T-helper 17 cell (primary cell): ENCODE measurements at places on chromosomes 16 and 17. TPM values are rescaled to one million over a fixed set of nuclear protein-coding genes. Genes with fewer than 3 reads are reported as not detected.
A peak's percentile ranks its signal among the peaks of the same experiment; 100 is the strongest.

The ACSM2A gene
- not detected for total RNA-seq

GRCh38 chr17:56913353-56913866 is 439 bp downstream of the TRIM25 start:
- H3K4me3 ChIP-seq, result peak overlapping the region; percentile 97
- peaks cover 49% of the 10 kb centered on the region for H3K4me1 ChIP-seq
- no peaks in the 10 kb centered on the region for H3K27me3 ChIP-seq
- H3K27ac ChIP-seq, result peak overlapping the region; percentile 99
- H3K36me3 ChIP-seq, result peaks cover 8% of the 10 kb centered on the region

The CCL3 gene
- total RNA-seq, result 5.8 TPM

DNA sequence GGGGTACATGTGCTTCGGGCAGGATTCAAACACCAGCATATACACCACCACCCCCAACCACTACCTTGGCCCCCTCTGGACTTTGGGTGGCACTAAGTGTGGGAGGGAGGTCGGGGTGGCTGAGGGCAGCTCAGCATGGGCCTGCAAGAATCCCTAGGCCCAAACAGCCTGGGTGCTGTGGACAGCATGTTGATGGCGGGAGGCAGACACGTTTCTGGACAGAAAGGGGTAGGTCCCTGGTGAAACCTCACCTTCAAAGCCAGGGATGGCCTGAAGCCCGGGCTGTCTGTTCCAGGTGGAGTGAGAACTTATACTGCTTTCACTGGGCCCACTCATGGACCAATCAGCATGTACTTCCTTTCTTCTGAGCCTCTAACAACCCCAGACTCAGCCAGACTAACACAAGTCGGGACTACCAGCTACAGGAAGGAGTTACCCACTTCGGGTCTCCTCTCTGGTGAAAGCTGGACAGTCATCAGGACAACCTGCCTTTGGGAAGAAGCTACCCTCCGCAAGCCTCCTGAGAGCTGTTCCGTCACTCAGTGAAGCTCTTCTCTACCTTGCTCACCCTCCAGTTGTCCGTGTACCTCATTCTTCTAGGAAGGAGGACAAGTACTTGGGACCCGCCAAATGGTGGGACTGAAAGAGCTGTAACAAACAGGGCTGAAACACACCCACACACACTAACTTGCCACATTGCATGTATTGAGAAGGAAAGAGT is 203.0 kb downstream of the CPPED1 start:
- DNase-seq, result no peak
- H3K27ac ChIP-seq, result no peak overlapping the region
- H3K4me1 ChIP-seq, result no peaks in the 10 kb centered on the region
- H3K27me3 ChIP-seq, result no peaks in the 10 kb centered on the region
- H3K36me3 ChIP-seq, result peaks cover 6% of the 10 kb centered on the region
- H3K4me3 ChIP-seq, result no peak overlapping the region

DNA sequence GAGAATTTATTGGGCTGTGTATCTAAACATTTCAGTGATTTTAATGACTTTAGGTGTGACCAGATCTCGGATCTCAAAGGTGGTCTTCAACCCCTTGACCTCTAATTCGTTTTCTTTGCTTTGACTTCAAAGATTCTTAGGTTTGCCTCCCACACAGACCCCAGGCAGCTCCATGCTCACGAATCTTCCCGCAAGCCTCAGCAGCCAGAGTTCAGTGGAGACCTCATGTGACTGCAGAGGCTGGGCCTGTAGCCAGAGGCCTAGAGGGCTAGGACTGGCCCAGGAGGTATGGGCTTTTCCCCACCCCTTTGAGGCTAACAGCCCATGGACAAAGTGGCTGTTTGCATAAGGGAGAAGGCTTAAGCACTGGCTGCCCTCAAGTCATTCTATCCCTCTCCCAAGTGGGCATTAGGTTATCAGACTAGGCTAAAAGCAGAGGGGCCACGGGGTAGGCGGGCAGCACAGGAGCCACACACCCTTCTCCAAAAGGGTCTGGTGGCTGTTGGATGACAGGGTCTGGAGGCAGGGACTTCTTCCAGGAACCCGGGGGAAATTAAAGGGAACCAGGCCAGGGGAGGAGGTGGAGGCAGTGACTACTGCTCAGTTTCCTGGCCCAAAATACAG is 3.0 kb downstream of the HIRIP3 start:
- H3K4me3 ChIP-seq, result no peak overlapping the region
- H3K36me3 ChIP-seq, result peaks cover 2% of the 10 kb centered on the region
- no peak overlapping the region for H3K27ac ChIP-seq
- H3K4me1 ChIP-seq, result peaks cover 29% of the 10 kb centered on the region

DNA sequence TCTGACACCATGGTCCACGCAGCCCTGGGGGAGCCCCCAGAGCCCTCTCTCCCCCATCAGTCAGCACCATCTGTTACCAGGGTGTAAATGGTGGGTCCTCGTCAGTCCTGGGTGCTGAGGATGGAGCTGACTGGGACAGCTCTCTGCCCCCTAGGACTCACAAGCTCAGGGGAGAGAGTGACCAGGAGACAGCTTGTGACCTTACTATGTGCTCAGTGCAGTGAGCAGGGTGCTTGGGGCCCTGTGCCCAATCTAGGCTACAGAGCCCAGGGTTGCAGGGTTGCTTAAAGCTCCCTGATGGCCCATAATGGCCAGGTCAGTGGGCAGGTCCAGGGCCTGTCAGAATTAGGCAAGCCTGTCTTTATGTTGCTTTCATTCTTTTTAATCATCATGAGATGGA is 11.3 kb downstream of the MMP2 start:
- H3K27ac ChIP-seq, result no peak overlapping the region
- no peak for DNase-seq
- no peak overlapping the region for H3K4me3 ChIP-seq
- peaks cover 26% of the 10 kb centered on the region for H3K27me3 ChIP-seq
- no peaks in the 10 kb centered on the region for H3K4me1 ChIP-seq

The SPNS2 gene
- 0.73 TPM for total RNA-seq

DNA sequence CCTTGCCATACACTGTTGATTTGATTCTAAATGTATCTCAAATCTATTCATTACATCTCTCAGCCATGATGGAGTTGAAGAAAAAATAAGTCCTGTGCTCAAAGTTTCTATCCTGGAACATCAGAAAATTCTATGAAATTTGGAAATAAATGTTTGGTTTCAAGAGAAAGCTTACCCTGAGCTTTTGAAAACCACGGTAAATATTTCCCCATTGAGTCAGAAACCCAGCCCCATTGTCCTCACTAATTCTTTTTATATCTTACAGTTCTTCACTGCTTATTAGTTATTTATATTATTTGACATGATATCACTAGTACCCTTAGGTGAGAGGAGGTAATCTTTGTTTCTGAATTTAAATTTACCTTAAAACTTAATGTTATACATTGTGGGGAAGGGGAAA is 128.5 kb downstream of the MRTFB start:
- H3K27ac ChIP-seq, result no peak overlapping the region
- H3K4me3 ChIP-seq, result no peak overlapping the region
- DNase-seq, result no peak
- H3K36me3 ChIP-seq, result peaks cover 9% of the 10 kb centered on the region
- H3K4me1 ChIP-seq, result peaks cover 5% of the 10 kb centered on the region

- no peak overlapping the region for H3K27ac ChIP-seq
- peaks cover 3% of the 10 kb centered on the region for H3K36me3 ChIP-seq
- H3K4me1 ChIP-seq, result peaks cover 13% of the 10 kb centered on the region
- H3K4me3 ChIP-seq, result peak overlapping the region; percentile 12
These were observed 5.1 kb upstream of the SOX8 start for GRCh38 chr16:976389-976931.

The TBC1D3C gene
- not detected for total RNA-seq

GRCh38 chr17:57277923-57278604 is 21.7 kb downstream of the MSI2 start:
- no peak overlapping the region for H3K4me3 ChIP-seq
- peaks cover 18% of the 10 kb centered on the region for H3K36me3 ChIP-seq
- H3K27me3 ChIP-seq, result no peaks in the 10 kb centered on the region
- H3K27ac ChIP-seq, result peak overlapping the region; percentile 89

- H3K4me3 ChIP-seq, result peak overlapping the region; percentile 94
- DNase-seq, result no peak
- peaks cover 40% of the 10 kb centered on the region for H3K4me1 ChIP-seq
- H3K27ac ChIP-seq, result peak overlapping the region; percentile 98
These were observed 543 bp downstream of the TXNDC11 start for GRCh38 chr16:11742093-11742535.

GRCh38 chr17:77889135-77889505 is 69.4 kb upstream of the TNRC6C start:
- H3K4me3 ChIP-seq, result peak overlapping the region; percentile 28
- peaks cover 34% of the 10 kb centered on the region for H3K4me1 ChIP-seq
- H3K36me3 ChIP-seq, result no peaks in the 10 kb centered on the region
- peak overlapping the region; percentile 98 for H3K27ac ChIP-seq
- H3K27me3 ChIP-seq, result no peaks in the 10 kb centered on the region

DNA sequence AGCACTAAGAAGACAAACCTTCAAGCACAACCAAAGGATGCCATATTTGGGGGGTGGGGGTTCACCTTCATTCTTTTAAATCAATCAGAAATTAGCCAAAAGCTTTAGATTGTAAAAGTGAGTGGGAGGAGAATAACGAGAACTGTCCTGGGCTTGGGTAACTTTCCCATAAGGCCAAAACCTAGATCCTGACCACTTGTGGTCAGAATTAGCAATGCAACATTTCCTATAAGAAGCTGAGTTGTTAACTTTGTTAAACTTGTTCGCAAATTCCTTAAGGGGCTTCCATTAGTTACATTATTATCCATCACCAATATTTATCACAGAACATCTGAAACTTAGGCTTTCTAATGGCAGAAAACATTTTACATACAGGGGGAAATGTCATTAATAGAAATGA is 25.1 kb downstream of the STAT5B start:
- H3K4me3 ChIP-seq, result no peak overlapping the region
- H3K27me3 ChIP-seq, result no peaks in the 10 kb centered on the region
- H3K36me3 ChIP-seq, result peaks cover 5% of the 10 kb centered on the region

The PRM1 gene
- total RNA-seq, result not detected

GRCh38 chr17:6555331-6556120 is 829 bp downstream of the PITPNM3 start:
- H3K36me3 ChIP-seq, result peaks cover 2% of the 10 kb centered on the region
- H3K27me3 ChIP-seq, result peaks cover 60% of the 10 kb centered on the region
- H3K4me1 ChIP-seq, result peaks cover 17% of the 10 kb centered on the region

The HOXB7 gene
- not detected for total RNA-seq
